ENCODE measurements at places on chromosomes 6 and 20. TPM values are rescaled to one million over a fixed set of nuclear protein-coding genes. Genes with fewer than 3 reads are reported as not detected.

DNA sequence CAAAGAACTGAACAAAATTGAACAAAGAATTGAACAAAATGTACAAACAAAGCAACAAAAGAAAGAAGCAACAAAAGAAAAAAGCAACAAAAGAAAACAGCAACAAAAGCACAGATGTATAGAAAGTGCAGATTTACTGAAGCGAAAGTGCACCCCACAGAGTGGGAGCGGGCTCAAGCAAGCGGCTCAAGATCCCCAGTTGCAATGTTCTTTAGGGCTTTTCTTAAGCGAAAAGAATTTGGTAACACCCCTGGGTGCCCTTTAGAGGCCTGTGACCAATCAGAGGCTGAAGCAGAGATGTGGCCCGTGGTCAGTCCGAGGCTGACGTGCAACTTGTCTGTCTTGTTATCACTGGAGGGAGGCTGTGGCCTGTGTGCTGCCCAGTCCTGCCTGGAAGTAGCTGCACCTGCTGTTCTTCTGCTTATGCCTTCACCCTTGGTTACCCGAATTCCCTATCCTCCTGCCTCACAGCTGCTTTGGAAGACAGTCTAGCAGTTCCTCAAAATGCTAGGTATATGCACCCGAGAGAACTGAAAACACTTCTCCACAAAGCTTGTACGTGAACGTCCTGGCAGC, 13.2 kb upstream of the KIF25 start:
- no peak for DNase-seq

RBBP8NL gene
- total RNA-seq, result not detected

DNA sequence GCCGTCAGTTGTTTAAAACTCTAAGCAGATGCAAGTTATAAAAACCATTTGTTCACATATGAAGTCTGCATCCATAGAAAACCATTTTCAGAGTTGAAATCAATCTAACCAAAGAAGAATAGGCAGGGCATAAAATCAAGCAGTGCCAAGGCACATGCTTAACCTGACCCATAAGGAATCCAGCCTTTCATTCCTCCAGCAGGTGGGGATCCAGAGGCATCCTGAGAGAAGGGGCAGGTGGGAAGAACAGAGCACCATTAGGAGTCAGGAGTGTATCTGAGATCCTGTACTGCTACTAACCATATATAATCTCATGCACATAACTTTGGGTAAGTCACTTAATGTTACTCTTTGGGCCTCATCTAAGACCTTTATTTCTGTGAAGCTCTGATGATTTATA, 29.4 kb upstream of the FOXO3 start:
- no peak for DNase-seq

GRCh38 chr6:75486850-75487518, 6.6 kb downstream of the FILIP1 start:
- DNase-seq, result no peak

- DNase-seq, result no peak
Measured at GRCh38 chr6:61810047-61810446, 476.0 kb downstream of the KHDRBS2 start.

DNA sequence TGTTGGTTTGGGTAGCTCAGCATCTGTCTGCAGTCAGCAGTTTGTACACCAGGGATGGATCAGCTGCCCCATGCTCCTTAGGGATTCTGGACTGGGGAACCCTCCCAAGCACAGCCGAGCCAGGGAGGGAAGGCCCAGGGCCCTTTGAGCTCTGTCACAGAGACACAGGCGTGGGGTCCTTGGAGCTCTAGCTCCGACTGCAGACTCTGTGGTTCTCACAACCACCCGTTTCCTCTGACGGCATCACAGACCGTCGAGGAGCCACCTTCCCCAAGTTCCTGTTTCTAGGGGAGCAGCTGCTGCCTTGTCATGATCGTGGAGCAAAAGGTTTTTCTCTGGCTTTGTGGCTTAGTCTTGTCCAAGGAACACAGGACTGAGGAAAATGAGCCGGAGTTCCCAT, at the start of gene SLA2:
TSS of gene SLA2 (minus strand) at position 199 of the 400 bp plus-strand sequence. CDS start 4,861 bp downstream, outside the sequence.
- DNase-seq, result no peak

ATP6V1G2 gene
- total RNA-seq, result not detected

DNA sequence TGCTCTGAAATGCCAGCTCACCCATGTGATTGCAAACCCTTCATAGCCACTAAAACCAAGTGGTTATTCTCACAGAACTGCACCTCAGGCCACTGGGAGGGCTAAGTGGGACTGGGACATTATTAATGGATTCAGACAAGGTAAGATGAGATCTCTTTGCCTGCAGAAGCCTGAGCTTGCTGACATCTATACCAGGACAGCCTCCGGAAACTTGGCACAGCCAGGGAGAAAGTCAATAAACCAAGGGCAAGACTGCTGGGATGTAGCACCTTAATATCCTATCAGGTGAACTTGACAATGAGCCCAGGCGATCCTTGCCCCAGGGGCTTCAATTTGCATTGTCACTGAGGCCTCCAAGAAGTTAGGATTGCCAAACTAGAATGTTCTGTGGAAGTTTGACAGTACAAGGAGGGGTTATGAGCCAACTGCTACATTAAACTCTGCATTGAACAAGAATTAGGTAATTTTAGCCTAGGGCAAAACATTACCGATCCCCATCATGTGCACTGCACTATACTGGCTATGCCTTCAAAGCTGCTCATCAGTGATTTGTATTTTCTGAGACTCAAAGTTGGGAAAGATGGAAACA, 60.1 kb upstream of the RALGAPA2 start:
- no peak for DNase-seq

- no peak for DNase-seq
Measured at GRCh38 chr6:52579006-52579660, 2.3 kb upstream of the TRAM2 start.

PAK5 gene
- total RNA-seq, result 0.08 TPM

- no peak for DNase-seq
Measured at GRCh38 chr6:43001843-43002242, 11.9 kb downstream of the MEA1 start.

IL17A gene
- not detected for total RNA-seq

GRCh38 chr6:32627831-32628230, 9.4 kb upstream of the HLA-DQA1 start:
- DNase-seq, result no peak

- DNase-seq, result no peak
Measured at GRCh38 chr20:2703716-2704475, 11.3 kb downstream of the EBF4 start.

ARFGEF3 gene
- total RNA-seq, result 0.18 TPM

DNA sequence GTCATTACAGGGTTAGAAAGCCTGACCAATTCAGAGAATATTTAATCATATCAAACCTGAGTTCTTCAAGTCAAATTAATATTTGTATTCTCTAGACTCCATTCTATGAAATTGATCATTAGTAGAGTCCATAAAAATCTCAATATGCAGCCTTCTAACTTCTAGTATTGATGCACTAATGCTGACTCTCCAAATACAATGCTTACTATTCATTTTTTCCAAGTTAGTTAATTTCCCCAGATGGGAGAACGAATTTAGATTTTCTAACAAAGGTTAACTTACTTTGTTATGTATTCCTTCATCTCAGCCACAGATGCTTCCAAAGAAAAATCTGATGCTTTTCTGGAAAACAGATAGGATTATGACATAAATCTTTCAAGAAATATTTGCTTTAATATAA, 12.4 kb upstream of the NDRG3 start:
- no peak for DNase-seq

DNA sequence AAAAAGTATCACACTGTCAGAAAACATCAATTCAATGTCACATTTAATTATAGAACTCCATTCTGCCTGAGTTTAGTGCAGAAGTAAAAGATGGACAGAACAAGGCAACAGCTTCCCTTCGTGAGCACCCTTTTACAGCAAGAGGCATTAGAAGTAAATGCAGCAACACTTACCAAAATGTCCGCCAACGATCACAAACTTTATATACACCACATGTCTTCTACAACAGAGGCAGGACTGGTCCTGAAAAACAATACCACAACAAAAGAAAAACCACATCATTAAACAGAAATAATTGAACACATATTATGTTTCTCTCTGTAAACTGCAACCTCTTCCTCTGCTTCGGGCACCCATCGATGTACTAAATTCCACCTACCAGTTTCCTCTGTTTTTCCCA, 92.9 kb downstream of the FYN start:
- no peak for DNase-seq

SRSF6 gene
- 71.6 TPM for total RNA-seq

DNA sequence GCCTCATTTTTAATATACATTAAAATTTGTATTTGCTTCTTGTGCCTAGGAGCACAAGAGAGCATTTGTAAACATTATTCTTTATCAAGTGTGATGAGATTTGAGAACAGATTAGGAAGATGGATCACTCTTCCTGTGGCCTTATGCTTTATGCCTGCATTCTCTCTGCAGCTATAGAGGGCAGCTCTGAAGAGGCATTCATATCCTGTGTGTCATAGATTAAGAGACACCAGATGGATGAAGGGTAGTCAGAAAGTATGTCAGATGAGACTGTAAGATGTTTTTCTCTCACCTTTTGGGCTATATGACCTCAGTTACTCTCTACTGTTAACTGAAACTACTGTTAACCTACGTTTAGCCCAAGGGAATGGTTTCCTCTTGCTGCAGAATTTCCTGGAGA, 61.4 kb downstream of the DNAH8 start:
- no peak for DNase-seq

- no peak for DNase-seq
Measured at GRCh38 chr20:18436847-18437246, 30.0 kb downstream of the DZANK1 start.

DNA sequence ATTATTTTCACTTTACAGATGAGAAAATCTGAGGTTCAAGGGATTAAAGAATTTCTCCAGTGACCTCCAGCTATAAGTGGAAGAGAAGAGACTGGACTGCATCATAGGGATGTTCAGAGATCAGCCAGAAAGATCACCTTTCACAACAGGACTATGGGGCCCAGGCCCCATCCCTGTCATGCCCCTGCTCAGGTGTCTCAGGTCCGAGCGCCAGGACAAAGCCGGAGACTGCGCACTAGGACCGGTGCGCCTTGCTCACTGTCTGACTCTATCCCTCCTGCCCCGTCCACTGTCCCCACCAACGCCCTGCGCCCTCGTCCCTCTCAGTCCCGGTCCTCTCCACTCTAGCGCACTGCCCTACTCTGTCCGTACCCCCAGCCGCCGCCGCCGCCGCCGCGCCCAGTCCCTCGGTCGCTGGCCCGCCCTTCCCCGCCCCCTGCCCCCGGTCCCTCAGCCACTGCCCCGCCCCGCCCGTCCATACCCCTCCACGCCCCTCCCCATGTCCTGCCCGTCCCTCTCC, 521 bp upstream of the RAD21L1 start:
- DNase-seq, result no peak

HLA-DQB2 gene
- 0.28 TPM for total RNA-seq

GRCh38 chr6:168671863-168672546, 231.0 kb downstream of the SMOC2 start:
- DNase-seq, result no peak

DNA sequence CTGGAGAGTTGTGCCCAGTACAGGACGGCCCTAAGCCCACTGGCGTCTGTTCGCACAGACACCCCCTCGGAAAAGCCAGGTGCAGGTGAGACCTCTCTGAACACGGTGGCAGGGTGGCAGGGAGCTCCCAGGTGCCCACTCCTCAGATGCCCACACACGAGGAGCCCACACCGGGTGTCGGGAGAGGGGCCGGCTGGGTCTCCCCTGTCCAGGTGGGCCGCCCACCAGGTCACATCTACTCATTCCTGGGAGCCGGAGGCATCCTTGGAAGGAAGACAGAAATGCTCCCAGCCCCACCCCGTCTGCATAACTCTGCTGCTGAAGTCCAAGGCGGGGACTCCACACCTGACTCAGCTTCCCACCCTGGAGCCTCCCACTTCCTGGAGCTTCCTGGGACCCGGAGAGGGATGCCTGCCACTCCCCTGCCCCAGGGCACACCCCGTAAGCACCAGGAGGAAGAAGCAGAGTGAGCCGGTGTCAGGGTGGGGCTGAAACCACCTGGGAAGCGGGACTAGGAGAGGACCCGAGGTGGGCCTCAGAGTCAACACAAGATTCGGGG, 2.5 kb downstream of the SRMS start:
- DNase-seq, result no peak

DNA sequence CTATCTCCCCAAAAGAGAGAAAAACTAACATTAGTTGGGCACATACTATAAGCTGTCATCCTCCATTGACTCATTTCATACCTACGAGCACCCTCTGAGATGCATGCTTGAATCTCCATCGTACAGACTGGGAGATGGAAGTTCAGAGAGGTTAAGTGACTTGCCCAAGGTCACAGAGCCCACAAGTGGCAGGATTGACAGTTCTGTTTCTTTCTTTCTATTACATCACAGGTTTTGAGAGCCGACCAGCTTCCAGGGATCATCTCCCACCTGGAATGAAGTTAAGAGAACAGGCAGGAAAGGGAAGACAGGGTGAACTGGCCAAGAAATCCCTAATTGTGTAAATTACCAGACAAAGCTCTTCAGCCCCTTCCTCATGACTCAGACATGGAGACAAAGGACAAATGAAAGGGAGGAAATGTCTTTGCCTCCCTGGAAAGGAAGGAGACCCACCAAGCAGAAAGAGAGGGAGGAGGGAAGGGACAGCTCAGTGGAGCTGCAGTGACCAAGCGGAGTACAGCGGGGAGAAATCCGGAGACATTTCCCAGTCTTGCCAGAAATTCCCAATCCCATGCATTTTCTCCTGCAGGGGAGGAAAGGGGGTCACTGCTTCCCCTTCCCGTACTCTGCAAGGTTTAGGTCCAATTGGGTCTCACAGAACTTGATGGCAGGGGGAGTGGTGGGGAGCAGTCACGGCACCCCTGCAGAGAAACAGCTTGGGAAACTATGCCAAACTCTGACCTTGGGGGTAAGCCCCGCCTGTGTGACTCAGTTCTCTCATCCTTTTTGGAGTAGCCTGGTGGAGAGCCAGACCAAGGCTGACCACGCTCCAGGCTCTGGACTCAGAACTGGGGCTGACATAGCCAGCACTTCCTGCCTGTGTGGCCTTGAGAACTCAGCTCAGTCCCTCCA, 154.3 kb downstream of the ANKRD60 start:
- no peak for DNase-seq

DNA sequence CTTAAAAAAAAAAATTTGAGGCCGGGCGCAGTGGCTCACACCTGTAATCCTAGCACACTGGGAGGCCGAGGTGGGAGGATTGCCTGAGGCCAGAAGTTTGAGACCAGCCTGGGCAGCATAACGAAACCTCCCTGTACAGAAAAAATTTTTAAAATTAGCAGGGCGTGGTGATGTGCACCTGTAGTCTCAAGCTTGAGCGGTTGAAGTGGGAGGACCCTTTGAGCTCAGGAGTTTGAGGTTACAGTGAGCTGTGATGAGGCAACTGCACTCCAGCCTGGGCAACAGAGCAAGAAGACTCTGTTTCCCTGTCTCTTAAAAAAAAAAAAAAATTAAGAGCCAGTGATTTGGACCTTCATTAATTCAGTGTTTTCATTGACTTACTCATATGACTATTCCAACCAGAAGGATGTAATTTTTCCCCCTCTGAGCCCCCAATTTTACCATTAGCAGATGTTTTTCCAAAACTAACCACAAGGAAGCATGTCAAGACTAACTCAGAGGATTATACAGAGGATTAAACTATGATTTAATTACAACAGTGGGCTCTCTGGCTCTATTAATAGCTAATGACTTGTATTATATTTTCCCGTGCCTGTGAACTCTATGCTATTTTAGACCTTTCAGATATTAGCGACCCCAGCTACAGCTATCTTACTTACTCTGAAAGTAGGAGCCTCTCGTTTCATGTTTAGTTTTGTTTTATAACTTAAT, 75.1 kb downstream of the ARID1B start:
- no peak for DNase-seq

FRK gene
- 12.6 TPM for total RNA-seq

NMBR gene
- not detected for total RNA-seq

- no peak for DNase-seq
Measured at GRCh38 chr6:111803371-111803770, 69.9 kb downstream of the FYN start.

GRCh38 chr6:63649847-63650265, 14.3 kb downstream of the PHF3 start:
- DNase-seq, result no peak

SOD2 gene
- 608 TPM for total RNA-seq

PLG gene
- total RNA-seq, result 1,901 TPM

Measured in left lobe of liver (tissue), 2 donors.